Stimulated activated CD8-positive, alpha-beta memory T cell treated with anti-CD3 and anti-CD28 coated beads, Interleukin-15, amount 100 ng/mL, for 1 hour (primary cell): ENCODE measurements at places on chromosomes 11 and 22.

DNA sequence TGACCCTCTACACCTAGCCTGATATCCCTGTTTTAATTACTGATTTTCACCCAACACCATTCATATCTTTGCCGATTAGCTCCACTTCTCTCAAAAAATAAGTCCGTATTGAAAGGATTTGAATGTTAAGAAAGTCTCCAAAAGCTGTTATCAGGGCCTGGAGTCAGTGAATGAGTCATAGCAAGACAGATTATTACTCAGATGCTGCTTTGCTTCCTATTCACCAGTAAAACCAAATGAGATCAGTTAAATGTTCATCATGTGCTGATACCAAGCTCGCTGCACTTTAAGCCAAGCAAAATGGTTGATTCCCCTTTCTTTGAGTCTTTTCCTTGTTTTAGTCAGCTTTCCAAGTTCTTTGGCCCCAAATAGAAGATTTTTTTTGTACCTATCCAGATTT lies 228.4 kb downstream of the FAT3 start:
- DNase-seq = no peak

- DNase-seq = no peak
These were observed 163.1 kb downstream of the ETS1 start for GRCh38 chr11:128424271-128424711.

DNA sequence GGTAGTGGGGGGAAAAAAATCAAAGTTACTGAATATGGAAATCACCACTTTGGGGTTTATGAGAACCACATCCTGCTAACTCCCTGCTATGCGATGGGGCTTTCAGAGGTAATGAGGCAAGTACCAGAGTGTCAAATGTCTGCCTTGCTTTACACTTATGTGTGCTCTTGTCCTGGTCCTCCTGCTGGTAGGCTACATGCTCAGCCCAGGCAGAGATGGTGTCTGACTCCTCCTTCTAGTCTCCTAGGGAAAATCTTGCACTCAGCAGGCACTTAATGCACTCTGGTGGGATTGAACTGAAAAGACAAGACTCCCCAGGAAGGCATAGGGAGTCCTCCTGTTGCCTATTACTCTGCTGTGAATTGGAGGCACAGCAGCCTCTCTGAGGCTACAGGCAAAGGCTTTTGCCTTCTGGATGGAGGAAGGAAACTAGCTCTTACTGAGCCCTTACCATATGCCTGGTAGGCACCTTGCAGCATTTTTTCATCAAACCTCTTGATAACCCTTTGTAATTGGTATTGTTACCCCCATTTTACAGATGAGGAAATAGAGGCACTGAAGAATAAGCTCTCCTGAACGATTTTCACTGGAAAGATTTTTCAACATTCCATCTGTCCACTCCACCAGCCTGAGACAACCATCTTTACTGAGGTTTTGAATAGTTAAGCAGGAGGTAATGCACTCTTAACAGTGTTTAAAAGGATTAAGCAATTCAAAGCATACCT lies 132.1 kb upstream of the PAX6 start:
- no peak for DNase-seq

- no peak for DNase-seq
These were observed 219.1 kb downstream of the TMEM135 start for GRCh38 chr11:87256694-87257340.
